ENCODE measurements at places on chromosomes 6 and 20. TPM values are rescaled to one million over a fixed set of nuclear protein-coding genes. Genes with fewer than 3 reads are reported as not detected.
A peak's percentile ranks its signal among the peaks of the same experiment; 100 is the strongest.

DNA sequence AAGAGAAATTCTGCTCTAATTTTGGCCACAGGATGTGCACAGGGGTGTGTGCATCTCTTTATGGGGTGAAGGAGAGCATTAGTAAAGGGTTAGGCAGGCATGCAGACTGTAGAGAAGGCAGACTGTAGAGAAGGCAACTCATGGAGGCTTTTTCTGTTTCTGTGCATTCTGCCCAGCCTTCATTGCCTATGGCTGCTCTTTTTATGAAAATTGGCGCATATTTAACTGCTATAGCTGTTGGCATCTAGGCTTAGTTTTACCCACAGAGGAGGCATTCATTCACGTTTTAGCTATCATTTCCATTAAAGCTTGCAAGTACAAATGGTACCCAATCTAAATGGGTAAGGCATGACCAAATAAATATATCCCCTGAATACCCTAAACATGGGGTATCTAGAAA lies 286.8 kb upstream of the ID4 start:
- no peak for DNase-seq
- peaks cover 8% of the 10 kb centered on the region for H3K4me1 ChIP-seq
- no peak overlapping the region for H3K27ac ChIP-seq
- no peaks in the 10 kb centered on the region for H3K36me3 ChIP-seq

- H3K27me3 ChIP-seq: no peaks in the 10 kb centered on the region
- no peak overlapping the region for H3K4me3 ChIP-seq
- H3K4me1 ChIP-seq: no peaks in the 10 kb centered on the region
- no peak for DNase-seq
- H3K27ac ChIP-seq: no peak overlapping the region
- H3K36me3 ChIP-seq: no peaks in the 10 kb centered on the region
Measured at GRCh38 chr6:102732898-102733297, 1339.4 kb downstream of the GRIK2 start.

DNA sequence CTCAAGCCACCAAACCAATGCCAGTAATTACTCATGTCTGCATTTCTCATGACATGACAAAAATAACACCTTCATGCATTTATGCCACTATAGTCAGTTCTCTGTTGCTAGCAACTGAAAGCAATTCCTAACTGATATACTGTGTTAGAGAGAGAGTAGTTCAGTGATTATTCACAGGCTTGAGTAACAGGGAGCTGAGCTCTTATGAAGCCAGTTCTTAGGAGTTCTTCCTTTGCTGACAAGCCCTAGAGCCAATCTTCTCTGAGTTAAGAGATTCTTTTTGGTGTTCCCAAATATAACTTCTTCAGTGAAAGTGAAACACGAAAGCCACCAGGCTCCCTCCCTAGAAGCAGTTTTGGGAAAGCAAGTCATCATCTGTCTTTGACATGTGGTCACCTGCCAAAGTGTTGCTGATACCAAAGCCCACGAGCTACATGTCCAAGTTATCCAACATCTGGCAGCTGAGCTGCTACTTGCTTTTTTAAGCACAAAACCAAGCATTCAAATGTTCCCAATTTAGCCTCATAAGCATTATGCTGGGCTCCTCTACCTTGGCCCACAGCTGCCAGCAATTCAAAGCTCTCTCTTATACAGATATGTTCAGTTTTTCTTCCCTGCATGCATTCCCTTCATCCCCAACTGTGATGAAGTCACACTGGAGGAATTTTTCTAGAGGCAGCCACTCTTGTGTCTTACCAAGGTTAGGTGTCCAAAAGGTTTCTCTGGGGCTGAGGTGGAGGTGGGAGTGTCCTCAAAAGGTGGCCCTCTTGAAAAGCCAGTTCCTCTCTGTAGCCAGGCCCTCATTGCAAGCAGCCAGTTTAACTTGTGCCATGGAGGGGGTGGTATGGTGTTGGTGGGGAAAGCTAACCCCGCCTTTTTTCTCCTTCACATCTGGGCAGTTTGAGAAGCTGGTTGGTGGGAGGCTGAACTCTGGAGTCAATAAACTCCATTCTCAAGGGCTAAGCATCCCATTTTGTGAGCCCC lies 92.7 kb upstream of the ARMC2 start:
- H3K27me3 ChIP-seq: no peaks in the 10 kb centered on the region
- H3K36me3 ChIP-seq: no peaks in the 10 kb centered on the region
- no peak for DNase-seq
- H3K27ac ChIP-seq: no peak overlapping the region
- H3K4me3 ChIP-seq: no peak overlapping the region

GRCh38 chr6:73665686-73666319 lies 12.0 kb upstream of the SLC17A5 start:
- no peak overlapping the region for H3K4me3 ChIP-seq
- no peaks in the 10 kb centered on the region for H3K36me3 ChIP-seq
- no peak for DNase-seq
- H3K27ac ChIP-seq: no peak overlapping the region
- H3K4me1 ChIP-seq: no peaks in the 10 kb centered on the region

DNA sequence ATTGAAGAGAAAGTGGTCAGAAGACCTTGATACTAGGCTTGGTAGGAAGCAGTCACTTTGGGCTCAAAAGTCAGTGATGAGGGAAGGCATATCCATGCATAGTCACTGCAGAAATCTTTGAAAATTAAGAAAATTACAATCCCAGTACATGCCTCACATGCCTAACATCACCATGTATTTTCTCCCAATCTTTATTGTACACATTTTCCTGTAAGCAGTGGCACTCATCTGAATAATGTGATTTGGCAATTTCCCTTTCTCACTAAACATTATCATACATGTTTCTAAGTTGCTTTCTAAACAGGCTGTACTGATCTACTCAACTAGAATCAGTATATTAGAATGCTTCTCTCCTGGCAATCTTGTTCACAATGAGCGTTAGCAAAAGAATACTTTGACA lies 280.7 kb upstream of the SUPT3H start:
- H3K27me3 ChIP-seq: no peaks in the 10 kb centered on the region
- H3K36me3 ChIP-seq: no peaks in the 10 kb centered on the region
- H3K27ac ChIP-seq: no peak overlapping the region
- H3K4me3 ChIP-seq: no peak overlapping the region

- H3K4me1 ChIP-seq: no peaks in the 10 kb centered on the region
- no peaks in the 10 kb centered on the region for H3K27me3 ChIP-seq
- H3K27ac ChIP-seq: no peak overlapping the region
Measured at GRCh38 chr6:75409286-75409685, 84.3 kb downstream of the FILIP1 start.

DNA sequence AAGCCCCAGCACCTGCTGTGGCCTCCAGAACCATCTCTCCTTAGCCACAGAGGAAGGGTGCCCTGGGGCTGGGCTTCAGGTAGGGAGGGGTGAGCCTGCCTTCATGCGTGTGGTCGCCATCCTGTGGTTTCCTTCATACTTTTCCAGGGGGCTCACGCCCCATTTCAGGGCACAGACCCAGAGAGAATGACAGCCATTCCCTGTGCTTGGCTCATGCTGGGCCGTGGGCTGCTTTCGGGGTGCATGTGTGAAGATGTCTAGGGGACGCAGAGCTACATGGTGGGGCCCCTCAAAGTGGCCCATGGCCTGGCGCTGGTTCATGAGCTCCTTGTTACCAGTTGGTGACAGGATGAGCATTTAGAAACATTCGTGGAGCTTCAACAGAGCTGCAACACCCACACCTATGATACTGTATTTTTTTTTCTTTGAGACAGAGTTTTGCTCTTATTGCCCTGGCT lies 190.3 kb upstream of the SLC24A3 start:
- H3K4me1 ChIP-seq: no peaks in the 10 kb centered on the region
- no peak overlapping the region for H3K27ac ChIP-seq
- no peaks in the 10 kb centered on the region for H3K27me3 ChIP-seq
- no peaks in the 10 kb centered on the region for H3K36me3 ChIP-seq

GRCh38 chr6:148287623-148288333 lies 54.9 kb upstream of the SASH1 start:
- no peaks in the 10 kb centered on the region for H3K27me3 ChIP-seq
- DNase-seq: no peak
- no peak overlapping the region for H3K4me3 ChIP-seq
- no peaks in the 10 kb centered on the region for H3K36me3 ChIP-seq
- H3K4me1 ChIP-seq: no peaks in the 10 kb centered on the region

DNA sequence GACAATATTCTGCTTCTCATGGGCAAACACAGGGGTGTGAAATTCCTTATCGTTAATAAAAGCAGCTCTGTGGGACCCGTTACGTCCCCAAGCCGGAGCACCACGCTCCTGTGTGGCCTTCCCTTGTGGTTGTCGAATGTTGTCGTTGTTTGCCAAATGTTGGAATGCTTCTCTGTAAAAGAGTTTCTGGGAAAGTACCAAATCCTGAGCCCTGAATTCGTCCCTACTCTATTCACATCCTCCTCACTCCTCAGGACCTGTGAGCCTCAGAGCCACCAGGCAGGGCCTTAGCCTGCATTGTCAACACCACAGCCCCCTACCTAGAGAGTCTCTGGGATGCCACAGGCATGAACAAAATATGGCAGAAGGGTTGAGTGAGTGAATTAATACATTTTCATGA lies 64.0 kb downstream of the THBS2 start:
- no peak for DNase-seq
- H3K4me3 ChIP-seq: no peak overlapping the region
- H3K4me1 ChIP-seq: peaks cover 5% of the 10 kb centered on the region

GRCh38 chr6:156175971-156176421 lies 601.2 kb upstream of the ARID1B start:
- no peak overlapping the region for H3K4me3 ChIP-seq
- no peak for DNase-seq
- no peaks in the 10 kb centered on the region for H3K4me1 ChIP-seq
- H3K27me3 ChIP-seq: no peaks in the 10 kb centered on the region

DNA sequence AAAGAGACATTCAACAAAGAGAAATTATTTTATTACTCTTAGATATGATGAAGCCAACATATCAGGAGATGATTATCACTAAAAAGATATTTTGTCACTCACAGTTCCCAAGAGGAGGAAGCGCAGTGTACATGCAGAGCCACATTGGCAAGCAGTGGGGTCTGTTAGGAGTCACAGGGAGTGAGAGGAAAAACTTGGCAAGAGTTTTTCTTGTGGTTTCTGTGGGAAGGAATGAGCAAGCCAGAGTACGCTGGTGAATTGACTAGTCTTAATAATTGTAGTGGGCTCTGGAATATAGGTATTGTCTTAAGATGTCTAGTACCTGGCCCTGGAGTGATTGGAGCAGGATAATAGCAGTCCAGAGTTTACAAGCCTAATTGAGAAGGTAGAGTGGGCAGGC lies 1095.2 kb downstream of the GRIK2 start:
- no peak overlapping the region for H3K27ac ChIP-seq
- H3K27me3 ChIP-seq: no peaks in the 10 kb centered on the region
- H3K4me3 ChIP-seq: no peak overlapping the region
- H3K4me1 ChIP-seq: no peaks in the 10 kb centered on the region
- no peak for DNase-seq
- no peaks in the 10 kb centered on the region for H3K36me3 ChIP-seq

- H3K27me3 ChIP-seq: peaks cover 84% of the 10 kb centered on the region
- H3K4me1 ChIP-seq: peaks cover 22% of the 10 kb centered on the region
- DNase-seq: no peak
- H3K36me3 ChIP-seq: no peaks in the 10 kb centered on the region
- H3K27ac ChIP-seq: peak within 1 kb of the TSS; percentile 37
- peak within 1 kb of the TSS; percentile 60 for H3K4me3 ChIP-seq
Measured at GRCh38 chr6:107489636-107490565, at the start of gene SOBP. SOBP (plus strand) TSS chr6:107490117; CDS start chr6:107490617, 500 bp downstream.

GRCh38 chr20:51221791-51222408 lies 199.0 kb upstream of the KCNG1 start:
- H3K27me3 ChIP-seq: peaks cover 53% of the 10 kb centered on the region
- no peaks in the 10 kb centered on the region for H3K36me3 ChIP-seq
- no peak overlapping the region for H3K4me3 ChIP-seq
- H3K4me1 ChIP-seq: peaks cover 3% of the 10 kb centered on the region

GRCh38 chr20:43187476-43188233 lies 2.1 kb downstream of the PTPRT start:
- no peaks in the 10 kb centered on the region for H3K36me3 ChIP-seq
- H3K27me3 ChIP-seq: peaks cover 15% of the 10 kb centered on the region
- DNase-seq: no peak
- peaks cover 25% of the 10 kb centered on the region for H3K4me1 ChIP-seq
- H3K27ac ChIP-seq: no peak overlapping the region

DNA sequence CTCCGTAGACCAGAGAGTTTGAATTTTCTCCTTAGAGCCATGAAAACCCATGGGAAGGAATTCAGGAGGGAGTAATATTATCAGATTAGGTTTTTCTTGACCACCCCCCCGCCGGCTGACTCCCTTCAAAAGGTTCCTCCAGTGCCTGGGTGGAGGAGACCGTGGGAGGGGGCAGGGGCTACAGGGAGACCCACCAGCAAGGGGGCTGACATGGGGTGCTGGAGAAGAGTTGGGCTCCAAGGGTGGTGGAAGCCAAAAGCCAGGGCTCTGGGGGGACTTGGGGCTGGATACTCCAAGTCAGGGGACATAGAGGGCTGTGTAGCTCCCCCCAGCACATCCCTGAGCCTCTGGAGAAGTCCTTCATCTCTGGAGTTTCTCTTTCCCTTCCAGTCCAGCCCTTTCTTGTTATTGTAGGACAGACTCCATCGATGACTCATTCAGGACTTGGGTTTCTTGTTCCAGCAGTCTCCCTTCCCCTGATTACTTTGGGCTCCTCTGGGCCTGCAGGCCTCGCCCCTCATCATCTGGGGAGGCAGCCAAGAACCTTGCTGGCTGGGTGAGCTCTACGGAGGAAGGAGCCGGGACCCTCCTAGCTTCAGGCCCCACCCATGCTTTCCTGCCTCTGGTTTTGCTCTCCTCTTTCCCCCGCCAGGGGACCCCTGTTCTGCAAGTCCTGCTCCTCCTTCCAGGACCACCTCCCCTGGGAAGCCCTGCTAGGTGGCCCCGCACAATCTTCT lies 10.5 kb upstream of the KIAA1755 start:
- peaks cover 13% of the 10 kb centered on the region for H3K4me1 ChIP-seq
- no peaks in the 10 kb centered on the region for H3K27me3 ChIP-seq
- no peak overlapping the region for H3K4me3 ChIP-seq
- peak overlapping the region; percentile 55 for H3K27ac ChIP-seq
- DNase-seq: no peak

GRCh38 chr6:47653706-47654105 lies 44.7 kb upstream of the ADGRF4 start:
- H3K4me1 ChIP-seq: peaks cover 2% of the 10 kb centered on the region
- no peak overlapping the region for H3K4me3 ChIP-seq
- H3K27me3 ChIP-seq: no peaks in the 10 kb centered on the region
- no peaks in the 10 kb centered on the region for H3K36me3 ChIP-seq

Gene DDO
- 0.57 TPM for total RNA-seq

Gene TP53TG5
- total RNA-seq: not detected

Gene ALDH8A1
- 0.62 TPM for total RNA-seq

Gene OR12D3
- not detected for total RNA-seq

Gene HDGFL1
- total RNA-seq: not detected

Gene BHLHE23
- total RNA-seq: not detected

Gene JAG1
- 89.6 TPM for total RNA-seq

Gene HTR1E
- total RNA-seq: not detected

Gene DEFB132
- not detected for total RNA-seq

Gene RIMS1
- total RNA-seq: 16.8 TPM

Gene SIRPB2
- total RNA-seq: 5.9 TPM

Gene RNGTT
- 20.8 TPM for total RNA-seq

Gene LPIN3
- 38.6 TPM for total RNA-seq

Gene ADGRF5
- 1.1 TPM for total RNA-seq

Gene ABCF1
- 37.9 TPM for total RNA-seq

Gene PACRG
- total RNA-seq: 0.95 TPM

Gene HLA-DOB
- 3.6 TPM for total RNA-seq

All from esophagus squamous epithelium (tissue), 5 donors.